ENCODE measurements at places on chromosomes 13 and 19.

- no peak for DNase-seq
These were observed 4.9 kb downstream of the BAX start for GRCh38 chr19:48959341-48960239.

DNA sequence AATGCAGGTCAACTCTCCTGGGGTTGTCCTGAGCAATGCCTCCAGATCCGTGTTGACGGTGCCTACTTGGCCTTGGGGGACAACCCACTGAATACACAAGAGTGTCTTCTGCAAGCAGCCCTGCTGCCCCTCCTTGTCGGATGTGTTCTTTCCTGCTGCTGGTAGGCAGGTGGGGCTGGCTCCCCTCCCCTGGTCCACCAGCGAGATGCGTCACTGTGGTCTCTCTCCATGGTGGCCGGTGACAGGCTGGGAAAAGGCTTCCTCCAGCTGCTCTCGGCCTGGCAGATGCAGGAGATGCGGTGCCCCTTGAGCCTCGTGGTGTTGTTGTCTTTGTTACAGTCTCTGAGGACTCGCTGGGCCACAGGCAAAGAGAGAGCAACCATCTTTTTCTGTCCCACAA lies 84.9 kb downstream of the RGCC start:
- no peak for DNase-seq

DNA sequence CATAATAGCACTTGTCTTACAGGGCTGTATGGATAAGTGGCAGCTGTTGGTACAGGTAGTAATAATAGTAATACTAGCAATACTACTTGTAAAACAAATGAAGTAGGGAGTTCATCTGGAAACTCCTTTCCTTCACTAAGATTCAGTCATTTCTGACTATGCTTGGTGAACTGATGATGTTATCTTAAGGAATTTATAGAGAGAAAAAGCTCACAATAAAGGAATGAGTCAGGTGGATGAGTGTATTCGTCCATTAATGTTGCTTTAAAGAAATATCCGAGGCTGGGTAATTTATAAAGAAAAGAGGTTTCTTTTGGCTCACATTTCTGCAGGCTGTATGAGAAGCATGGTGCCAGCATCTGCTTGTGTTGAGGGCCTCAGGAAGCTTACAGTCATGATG lies 477.3 kb downstream of the KLF12 start:
- no peak for DNase-seq

DNA sequence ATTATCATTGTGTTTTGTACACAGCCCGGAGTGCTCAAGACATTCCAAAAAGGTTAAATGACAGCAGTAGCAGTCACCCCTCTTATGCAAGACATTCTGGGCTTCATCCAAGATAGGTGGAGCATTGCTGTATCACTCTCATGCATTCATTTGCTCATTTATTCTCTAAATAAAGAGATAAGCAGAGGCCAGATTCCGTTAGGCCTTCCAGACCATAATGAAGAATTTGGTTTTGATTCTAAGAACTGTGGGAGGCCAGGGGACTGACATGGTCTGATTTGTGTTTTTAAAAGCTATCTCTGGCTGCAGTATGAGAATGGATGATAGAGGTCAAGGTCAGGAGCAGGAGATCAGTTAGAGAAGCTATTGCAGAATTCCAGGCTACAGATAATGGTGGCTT lies 145.8 kb downstream of the KCNRG start:
- DNase-seq, result no peak

- no peak for DNase-seq
These were observed 66.1 kb upstream of the C1QTNF9B start for GRCh38 chr13:23963184-23963931.

DNA sequence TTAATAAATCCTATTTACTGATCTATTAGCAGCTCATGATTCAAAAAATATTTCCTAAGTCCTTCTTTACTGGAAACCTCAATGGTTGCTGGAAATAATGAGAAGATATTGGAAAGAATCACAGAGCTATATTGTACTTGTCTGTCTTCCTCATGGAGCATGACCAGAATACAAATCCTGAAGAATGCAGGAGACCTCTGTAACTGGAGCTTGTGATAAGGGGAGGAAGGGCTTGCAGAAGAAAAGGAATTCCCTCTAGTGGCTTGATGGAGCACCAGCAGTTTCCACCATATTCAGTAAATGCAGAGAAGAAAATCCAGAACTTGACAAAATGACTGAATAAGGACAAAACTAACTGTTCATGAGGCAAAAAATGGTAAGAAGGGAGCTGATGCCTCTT lies 1333.1 kb downstream of the EFNB2 start:
- DNase-seq, result no peak

DNA sequence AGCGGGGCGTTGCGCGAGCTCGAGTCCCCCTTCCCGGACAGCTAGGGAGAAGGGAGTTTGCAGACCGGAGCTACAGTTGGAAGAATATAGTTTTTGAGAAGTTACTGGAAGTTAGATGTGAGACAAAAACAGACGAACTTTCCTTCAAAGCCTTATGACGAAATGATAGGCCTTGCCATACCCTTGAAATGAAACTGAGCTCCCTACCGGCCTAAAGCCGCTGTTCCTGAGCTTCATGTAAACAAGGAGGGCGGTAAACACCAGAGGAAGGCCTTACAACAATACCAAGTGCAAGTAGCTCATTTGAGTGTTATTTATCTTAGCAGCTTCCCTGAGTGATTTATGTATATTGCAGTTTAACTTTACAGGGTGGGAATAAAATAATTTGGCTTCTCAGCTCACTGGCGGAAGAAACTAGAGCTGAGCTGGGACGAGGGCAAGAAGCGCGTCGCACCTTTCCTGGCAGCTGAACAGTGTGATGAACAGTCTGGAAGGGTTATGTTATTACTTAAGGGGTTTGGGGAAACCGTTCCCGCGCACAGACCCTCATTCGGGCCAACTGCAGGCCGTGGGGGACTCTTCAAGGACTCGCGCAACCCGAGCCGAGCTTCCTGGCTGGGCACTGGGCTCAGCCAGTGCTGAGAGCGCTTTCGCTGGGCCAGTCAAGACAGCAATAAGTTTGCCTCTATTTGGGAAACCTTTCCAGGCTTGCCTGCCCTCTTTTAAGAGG lies 111.2 kb downstream of the KCNRG start:
- peak; percentile 56 for DNase-seq
